ENCODE measurements at places on chromosomes 2 and 18.

- no peak for DNase-seq
These were observed 130.4 kb upstream of the PELI1 start for GRCh38 chr2:64274399-64275173.

DNA sequence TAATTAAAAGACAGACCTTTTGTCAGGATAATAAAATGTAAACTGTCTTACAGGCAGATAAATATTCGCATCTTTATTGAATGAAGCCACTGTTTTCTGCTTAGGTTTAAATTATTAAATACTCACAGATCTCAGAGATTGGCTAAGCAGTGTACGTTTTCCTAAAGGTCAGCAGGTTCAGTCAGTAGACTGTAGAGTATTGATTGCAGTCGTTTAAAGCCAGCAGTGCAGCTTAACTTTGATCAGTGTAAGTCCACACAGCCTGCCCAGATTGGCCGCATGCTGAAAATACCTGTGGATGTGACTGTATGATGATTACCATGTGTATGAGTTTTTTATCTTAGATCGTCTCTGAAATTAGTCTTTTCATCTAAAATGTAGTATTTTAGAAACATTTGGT is 42.3 kb downstream of the ATP9B start:
- DNase-seq: no peak

DNA sequence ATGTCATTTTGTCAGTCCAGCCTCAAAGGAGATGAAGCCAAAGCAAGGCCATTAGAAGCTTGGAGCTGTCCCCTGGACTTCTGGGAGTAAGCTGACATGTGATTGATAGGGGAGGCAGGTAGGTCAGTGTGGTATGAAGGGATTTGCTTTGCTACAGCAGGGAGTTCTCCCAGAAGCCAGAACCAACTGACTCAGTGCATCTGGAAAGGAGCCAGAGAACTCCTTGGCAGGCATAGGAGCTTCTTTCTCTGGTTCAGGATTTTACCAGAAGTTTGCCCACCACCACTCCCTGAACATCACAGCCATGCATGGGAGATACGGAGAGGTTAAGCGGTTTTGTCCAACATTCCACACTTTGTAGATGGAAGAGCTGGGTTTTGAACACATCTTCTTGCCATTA is 24.5 kb upstream of the KCNE4 start:
- DNase-seq: no peak

- no peak for DNase-seq
These were observed 6.1 kb upstream of the DIPK1C start for GRCh38 chr18:74463254-74463653.

- DNase-seq: peak; percentile 92
These were observed 547.1 kb upstream of the ZEB2 start for GRCh38 chr2:145066856-145067548.

- DNase-seq: no peak
These were observed 133.5 kb upstream of the MGAT5 start for GRCh38 chr2:134120406-134120732.

All from putamen (tissue), 1 donor.